ENCODE measurements at places on chromosomes 12 and 14.

- DNase-seq: no peak
Measured at GRCh38 chr14:39441805-39442204, 9.6 kb upstream of the FBXO33 start.

- no peak for DNase-seq
Measured at GRCh38 chr12:51678086-51678724, 87.2 kb downstream of the SCN8A start.

DNA sequence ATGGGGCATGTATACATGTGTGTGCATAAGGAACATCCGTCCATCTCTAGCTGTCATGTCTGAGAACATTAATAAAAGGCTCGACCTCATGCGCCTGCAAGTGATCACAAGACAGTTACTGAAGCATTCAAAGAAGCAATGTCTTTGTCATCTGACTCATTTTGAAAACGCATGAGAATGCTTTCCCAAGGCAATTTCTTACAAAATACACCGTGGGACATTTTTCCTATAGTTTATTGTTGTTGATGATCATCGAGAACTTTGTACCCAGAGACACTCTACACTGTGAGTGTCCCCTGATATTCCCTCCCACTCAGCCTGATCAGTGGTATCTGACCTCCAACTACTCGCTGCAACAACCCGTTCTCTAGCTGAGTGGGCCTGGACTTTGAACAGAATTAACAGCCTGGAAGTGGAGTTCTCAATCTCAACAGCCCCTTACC is 68.1 kb downstream of the ETV6 start:
- no peak for DNase-seq

DNA sequence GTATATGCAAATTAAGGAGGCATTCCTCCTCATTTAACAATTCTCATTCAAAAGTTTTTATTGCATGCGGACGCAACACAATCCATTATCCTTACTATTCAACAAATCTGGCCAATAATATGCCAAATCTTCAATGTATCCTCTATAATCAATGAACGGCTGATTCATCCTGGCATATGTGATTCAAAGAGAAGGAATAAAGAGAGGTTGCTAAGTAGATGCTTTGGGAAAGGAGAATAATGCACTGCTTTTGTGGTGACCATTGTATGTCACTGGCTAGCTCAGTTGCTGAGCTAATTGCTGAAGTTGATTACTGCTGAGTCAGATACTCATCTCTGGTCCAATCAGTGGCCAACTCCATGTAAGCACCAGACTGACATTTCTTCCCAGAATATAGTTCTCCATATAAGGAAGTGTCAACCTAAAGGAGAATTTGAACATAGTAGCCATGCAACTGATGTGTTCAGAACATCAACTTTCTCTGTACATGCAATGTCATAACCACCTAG is 148.0 kb downstream of the PDZRN4 start:
- no peak for DNase-seq

DNA sequence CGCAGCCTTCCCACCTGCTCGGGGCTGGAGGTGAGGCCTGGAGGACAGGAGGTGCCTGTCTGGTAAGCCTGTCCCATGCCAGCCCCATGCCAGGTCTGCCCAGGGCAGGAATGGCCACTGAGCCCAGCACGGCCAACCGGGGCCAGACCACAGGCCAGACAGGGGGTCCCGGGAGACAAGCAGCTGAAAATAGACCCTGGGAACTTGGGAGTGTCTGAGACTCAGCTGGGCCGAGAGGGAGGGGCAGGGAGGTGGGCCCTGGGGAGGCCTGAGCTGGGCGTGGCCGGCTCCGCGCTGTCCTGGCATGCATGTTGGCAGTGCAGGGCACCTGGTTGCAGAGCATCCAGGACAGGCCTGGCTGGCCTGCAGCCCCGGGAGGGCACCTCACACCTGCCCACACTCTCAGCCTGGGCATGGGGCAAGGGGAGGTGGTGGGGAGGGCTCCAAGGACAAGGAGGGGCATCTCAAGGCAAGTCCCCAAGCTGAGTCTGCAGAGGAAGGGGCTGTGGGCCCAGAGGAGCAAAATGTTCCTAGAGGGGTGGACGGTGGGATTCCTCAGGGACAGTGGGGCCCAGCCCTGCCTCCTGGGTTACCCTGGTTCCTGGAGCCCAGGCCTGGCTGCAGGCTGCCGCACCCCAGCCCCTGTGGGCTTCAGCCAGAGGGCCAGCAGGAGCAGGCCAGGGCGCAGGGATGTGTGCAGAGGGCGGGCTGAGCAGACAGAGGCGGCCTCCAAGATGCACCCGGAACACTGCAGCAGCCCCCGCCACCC is 3.2 kb upstream of the CRIP1 start:
- no peak for DNase-seq

DNA sequence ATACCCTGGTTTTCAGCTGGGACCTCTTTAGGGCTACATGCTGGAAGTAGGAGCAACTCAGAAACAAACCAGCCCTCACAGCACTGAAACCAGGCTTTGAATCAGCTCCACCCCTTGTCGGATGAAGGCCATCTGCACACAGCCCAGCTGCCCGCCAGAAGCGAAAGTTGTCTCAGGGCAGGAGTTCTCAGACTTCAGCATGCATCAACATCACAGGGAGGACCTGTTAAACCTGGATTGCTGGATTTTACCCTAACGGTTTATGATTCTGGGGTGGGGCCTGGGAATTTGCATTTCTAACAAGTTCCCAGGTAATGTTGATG is 10.9 kb downstream of the SYNDIG1L start:
- no peak for DNase-seq

DNA sequence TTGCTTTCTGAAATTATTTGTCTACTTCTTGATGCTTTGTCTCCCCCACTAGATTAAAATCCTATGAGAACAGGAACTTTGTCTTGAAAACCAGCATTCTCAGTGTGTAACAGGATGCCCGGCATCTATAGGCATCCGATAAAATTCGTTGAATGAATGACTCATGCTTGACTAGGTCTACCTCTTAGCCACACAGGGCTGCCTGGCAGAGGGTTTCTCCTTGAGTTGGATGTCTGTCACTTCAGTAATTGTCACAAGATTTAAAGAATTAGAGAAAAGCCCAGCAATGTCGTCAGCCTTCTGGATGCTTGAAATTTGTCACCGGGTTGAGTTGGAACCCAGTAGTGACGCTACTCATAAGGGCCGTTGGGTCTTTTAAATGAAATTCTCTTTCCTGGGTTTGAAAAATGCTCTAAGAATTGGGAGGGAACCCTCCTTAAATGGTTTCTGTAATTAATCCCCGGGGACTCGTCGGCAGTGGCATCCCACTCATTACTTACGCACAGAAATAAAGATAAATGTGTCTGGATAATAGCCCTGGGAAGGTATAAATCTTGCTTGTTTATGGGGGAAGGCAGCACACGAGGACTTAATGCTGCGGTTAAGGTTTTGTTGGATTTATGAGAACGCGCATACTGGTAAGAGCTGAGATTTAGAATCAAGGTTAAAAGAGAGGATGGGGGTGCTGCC is 194.1 kb downstream of the AACS start:
- no peak for DNase-seq

- no peak for DNase-seq
Measured at GRCh38 chr12:106736051-106736957, 38.2 kb upstream of the RIC8B start.

DNA sequence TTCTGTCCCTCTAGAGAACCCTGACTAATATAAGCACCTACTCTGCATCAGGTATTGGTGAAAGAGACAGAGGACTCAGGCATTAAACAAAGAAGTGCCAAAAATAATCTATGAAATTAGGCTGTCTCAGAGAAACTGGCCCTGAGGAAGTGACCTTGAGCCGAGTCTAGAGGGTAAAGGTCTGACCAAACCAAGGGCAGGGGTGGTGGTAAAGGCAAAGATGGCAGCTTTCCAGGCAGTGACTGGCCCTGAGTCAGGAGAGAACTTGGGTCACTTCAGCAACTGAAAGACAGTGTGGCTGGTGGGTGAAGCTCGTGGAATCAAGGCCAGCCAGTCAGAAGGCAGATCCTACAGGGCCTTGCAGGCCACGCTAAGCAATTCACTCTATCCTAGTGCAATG is 30.6 kb downstream of the CDKL1 start:
- DNase-seq: no peak

DNA sequence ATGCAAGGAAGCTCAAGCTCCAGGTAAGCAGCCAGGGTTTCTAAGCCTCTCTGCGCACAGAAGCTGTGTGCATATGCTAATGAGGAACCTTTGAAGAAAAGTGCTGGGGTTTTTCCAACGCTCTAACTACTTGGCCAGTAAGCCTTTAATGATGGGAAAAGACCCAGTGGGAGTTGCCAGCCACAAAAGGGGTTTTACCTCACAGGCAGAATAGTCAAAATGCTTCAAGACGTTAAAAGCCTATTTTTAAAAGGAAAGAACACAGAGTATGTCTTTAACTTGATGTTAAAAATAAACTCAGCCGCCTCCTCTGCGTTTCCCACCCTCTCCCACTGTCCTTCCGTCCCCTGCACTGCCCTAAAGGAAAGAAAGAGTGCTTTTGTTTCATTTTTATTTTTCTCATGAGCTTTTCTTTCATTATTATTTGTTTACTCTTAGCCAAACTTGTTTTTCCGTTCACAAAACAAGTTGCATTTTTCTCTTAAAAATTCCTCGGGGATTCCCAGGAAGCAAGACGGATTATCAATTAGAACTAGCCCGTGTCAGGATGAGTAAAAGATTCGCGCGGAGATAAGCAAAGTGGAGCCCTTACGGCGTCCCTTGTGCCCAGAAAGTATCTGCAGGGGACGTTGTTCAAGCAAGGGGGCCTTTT is 209.8 kb upstream of the NUDT4 start:
- no peak for DNase-seq

DNA sequence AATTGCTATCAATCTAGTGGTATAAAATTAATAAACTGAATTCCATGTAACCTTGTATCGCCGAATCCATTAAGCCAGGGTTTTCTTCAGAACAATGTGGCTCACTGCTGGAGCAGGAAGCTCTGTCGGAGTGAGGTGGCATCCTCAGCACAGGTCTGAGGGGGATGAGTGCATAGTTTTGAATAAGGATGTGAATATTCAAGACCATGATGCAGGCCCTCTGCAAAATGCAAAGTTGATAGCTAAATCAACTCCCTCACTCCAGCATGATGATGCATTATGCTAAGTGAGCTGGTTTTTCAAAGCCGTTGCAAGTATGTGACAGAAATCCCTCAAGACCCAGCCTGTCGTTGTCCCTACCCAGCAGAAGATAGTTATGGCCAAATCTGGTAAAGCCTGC is 53.0 kb downstream of the TRIM9 start:
- DNase-seq: no peak

- no peak for DNase-seq
Measured at GRCh38 chr14:93319958-93320357, 12.9 kb downstream of the BTBD7 start.

DNA sequence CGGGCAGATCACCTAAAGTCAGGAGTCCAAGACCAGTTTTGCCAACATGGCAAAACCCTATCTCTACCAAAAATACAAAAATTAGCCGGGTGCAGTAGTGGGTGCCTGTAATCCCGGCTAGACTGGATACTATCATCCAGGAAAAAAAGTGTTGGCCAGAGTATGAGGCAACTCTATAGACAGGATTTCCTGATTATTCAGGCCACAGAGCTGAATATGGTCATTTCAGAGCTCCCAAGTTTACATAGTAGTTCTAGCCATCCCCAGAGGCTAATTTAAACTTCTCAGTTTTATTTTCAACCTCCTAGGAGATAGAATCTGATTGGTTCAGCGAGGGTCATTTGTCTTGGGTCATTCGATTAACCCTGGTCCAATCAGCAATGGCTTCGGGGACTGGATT is 7.3 kb downstream of the RPGRIP1 start:
- no peak for DNase-seq

- no peak for DNase-seq
Measured at GRCh38 chr12:56391721-56392120, 29.1 kb upstream of the APOF start.

- no peak for DNase-seq
Measured at GRCh38 chr12:96698521-96698920, 208.5 kb upstream of the NEDD1 start.

GRCh38 chr12:49933796-49934195 is 16.7 kb upstream of the AQP2 start:
- DNase-seq: no peak
